ENCODE measurements at places on chromosomes 7 and 10. TPM values are rescaled to one million over a fixed set of nuclear protein-coding genes. Genes with fewer than 3 reads are reported as not detected.
A peak's percentile ranks its signal among the peaks of the same experiment; 100 is the strongest.

- no peak for DNase-seq
These were observed 123.3 kb downstream of the USP6NL start for GRCh38 chr10:11488126-11488525.

DNA sequence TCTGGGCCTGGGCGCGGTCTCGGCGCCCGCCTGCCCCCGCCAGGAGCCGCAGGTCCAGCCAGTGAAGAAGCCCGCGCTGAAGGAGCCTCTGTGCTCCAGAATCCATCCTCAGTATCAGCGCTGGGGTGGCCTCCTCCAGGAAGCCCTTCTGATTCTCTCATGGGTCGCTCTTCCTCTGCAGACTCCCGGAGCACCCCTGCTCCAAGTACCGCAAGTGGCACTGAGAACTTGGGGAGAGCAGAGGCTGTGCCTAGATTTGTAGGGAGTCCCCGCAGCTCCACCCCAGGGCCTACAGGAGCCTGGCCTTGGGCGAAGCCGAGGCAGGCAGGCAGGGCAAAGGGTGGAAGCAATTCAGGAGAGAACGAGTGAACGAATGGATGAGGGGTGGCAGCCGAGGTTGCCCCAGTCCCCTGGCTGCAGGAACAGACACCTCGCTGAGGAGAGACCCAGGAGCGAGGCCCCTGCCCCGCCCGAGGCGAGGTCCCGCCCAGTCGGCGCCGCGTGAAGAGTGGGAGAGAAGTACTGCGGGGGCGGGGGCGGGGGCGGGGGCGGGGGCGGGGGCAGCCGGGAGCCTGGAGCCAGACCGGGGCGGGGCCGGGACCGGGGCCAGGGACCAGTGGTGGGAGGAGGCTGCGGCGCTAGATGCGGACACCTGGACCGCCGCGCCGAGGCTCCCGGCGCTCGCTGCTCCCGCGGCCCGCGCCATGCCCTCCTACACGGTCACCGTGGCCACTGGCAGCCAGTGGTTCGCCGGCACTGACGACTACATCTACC, at the start of gene ALOX5:
TSS of gene ALOX5 (plus strand) at position 641 of the 774 bp plus-strand sequence. CDS start at position 705, 64 bp downstream.
- DNase-seq, result peak; percentile 81

DNA sequence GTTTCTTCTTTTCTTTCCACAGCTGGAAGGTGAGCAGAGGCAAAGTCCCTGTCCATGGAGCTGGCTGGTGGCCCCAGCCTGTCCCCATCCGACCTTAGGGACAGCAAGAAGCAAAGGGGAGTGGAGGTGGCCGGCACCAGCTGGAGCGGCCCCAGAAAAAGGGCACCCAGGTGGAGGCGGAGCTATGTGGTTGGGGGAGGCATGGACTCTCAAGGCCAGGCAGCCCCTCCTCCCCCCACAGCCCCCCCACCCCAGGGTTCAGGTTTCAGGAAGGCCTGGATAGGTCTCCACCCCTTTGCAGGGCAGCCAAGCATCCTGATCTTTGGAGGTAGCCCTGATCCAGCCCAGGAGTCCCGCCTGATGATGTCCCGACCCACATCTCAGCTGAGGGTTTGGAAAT, at the start of gene SSC4D:
TSS of gene SSC4D (minus strand) at position 161 of the 400 bp plus-strand sequence. CDS start 5,258 bp downstream, outside the sequence.
- peak; percentile 91 for DNase-seq

DNA sequence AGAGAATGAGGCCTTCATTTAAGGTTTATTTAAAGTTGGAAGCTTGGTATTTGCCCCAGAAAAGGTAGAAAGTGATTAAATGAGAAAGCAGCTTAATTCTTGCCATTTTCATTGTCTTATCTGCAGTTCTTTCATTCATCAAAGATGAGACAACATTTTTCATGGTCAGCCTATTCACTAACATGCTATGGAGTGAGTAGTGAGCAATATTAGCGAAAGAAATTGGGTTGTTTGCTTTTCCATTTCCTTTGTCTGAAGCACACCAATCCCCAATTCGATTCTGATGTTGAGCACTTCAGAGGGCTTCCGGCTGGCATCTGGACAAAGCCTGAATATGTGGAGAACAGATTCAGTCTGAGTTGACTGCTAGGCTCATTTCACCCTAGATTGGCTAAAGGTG, 317.2 kb downstream of the BBS9 start:
- DNase-seq, result no peak

GRCh38 chr10:109962247-109962646, 38.9 kb upstream of the XPNPEP1 start:
- DNase-seq, result no peak

GRCh38 chr7:112010994-112011393, 195.2 kb downstream of the DOCK4 start:
- DNase-seq, result no peak

DNA sequence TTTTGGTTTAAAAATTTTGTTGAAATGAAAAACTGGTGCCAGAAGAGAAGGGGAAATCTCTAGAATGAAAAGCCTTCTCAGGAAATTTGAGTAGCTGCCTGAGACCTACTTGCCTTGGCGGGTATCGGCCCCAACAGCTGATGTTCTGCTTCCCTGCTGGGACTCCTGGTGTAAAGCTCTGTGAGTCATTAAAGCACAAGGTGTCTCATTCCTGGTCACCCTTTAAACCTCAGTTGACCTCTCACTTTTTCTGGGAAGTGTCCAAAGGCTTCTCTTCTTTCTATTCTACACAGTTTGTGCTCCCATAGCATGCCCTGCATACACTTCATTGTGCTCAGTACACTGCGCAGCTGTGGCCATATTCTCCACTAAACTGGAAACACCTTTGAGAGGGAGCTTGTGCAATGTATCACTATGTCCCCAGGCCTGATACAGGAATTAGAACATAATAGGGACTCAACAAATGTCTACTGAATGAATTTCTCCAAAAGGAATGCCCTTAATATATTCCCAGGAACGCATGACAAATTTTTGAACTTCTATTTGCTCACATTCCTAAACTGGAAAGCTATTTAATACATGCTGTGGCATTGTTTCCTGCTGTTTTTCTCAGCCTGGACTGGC, 303.9 kb downstream of the SDHAF3 start:
- DNase-seq, result no peak

DNA sequence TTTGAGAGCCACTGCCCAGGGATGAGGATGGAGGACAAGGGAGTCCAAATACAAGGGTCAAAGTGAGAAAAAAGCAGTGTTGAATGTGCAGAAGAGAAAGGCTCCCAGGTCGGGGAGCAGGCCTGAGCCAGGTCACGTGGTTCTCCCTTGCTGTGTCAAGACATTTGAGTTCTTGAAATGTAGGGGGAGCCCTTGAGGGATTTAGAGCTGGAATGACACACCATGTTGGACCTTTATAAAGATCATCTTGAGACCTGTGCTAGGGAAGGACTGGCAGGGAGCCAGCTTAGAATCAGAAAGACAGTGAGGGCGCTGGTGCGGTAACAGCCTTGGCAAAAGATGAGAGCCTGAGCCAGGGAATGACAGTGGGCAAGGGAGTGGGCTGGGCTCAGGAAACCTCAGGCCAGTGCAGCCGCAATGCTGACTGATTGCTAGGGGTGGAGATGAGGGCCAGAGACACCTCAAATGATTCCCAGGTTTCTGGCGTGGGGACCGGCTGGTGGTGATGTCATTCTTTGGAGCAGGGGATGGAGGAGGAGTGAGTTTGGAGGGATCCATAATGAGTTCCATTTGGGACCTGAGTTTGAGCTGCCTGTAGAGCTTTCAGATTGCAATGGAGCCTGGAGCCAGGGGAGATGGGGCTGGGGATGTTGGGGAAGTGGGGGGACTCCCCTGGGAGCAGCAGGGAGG, 120.1 kb downstream of the PTPN20 start:
- DNase-seq, result peak; percentile 52

GRCh38 chr10:3571310-3571825, 213.6 kb downstream of the KLF6 start:
- no peak for DNase-seq

GRCh38 chr7:134505856-134506255, 21.5 kb upstream of the AKR1B10 start:
- no peak for DNase-seq

DNA sequence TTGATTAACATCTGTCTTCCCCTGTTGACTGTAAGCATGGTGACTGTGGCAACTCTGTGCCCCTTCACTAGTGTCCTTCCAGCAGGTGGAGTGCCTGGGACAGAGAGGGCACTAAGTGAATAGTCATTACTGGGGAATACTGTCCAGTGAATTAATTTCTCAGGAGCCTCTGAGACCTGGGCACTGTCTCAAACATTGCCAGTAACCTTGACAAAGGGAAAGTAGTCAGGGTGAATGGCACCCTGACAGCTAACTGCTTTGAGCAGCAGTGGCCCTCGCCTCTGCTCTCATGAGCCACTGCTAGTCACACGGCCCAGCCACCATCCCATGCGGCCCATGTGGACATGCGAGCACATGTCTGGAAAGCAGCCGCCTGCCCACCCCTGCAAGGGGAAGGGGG, 13.1 kb upstream of the GRB10 start:
- no peak for DNase-seq

The PON1 gene
- total RNA-seq, result 1.5 TPM

DNA sequence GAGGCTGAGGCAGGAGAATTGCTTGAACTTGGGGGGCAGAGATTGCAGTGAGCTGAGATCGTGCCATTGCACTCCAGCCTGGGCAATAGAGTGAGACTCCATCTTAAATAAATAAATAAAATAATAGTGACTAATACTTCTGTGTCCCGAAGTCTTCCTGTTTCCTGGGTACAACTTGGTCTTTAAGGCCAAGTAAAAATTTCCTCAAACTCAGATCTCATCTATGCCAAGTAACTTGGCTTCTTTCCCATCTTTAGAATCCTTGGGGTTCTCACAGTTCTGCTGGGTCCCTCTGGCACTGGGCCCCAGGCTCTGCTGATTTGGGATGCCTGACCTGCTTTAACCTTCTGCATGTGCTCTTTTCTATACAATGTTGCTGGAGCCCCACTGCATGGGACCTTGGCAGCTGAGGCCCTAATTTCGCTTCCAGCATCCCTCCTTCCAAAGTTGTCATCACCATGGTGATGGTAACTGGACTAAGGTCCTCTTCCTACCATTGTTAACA, 22.7 kb upstream of the AKR1B10 start:
- no peak for DNase-seq

The CHST3 gene
- 6.8 TPM for total RNA-seq

The LRIT1 gene
- total RNA-seq, result 0.07 TPM

DNA sequence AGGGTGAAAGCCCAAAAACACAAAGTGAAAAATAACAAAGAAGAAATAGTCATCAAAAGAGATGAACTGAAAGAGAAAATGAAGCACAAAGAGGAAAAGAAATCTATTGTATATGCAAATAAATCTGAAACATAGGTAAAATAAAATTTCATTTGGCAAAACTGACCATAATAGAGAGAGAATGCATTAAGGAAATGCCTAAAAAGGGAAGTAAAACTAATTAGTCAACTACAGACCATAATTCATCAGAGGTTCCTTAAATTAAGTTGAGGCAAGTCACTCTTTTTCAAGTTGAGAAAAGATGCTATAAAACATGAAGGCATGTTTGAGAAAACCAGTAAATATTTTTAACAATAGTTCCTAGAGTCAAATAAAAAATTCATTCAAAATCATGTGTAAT, 233.3 kb downstream of the LRRN3 start:
- DNase-seq, result no peak

DNA sequence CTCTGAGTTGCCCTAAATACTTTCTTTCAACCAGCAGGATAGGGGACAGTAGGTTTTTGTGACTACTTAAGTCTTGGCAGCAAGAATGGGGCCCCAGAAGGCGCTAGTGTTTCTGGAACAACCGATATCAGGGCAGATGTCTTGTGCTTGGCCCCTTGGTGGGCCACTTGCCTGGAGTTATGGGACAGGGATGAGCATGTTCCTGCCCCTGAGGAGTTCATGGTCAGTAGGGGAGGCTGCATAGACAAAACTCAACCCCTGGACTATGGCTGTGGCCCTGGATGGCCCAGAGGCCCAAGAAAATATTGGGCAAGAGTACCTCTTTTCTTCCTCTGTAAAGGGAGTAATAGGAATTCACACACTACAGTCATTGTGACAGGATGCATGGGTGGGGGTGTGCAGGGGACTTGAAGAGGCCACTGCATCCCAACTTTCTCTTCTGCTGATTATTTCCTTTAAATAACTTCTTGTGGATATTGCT, 57.7 kb upstream of the IGFBP3 start:
- DNase-seq, result no peak

- no peak for DNase-seq
These were observed 1.4 kb downstream of the HTRA1 start for GRCh38 chr10:122462533-122463465.

The FAM171A1 gene
- 26.1 TPM for total RNA-seq

The RBM20 gene
- total RNA-seq, result 0.04 TPM

All from GM23338 (cell line).